Endothelial cell (in vitro differentiated cells): ENCODE measurements at places on chromosomes 7 and 10.

DNA sequence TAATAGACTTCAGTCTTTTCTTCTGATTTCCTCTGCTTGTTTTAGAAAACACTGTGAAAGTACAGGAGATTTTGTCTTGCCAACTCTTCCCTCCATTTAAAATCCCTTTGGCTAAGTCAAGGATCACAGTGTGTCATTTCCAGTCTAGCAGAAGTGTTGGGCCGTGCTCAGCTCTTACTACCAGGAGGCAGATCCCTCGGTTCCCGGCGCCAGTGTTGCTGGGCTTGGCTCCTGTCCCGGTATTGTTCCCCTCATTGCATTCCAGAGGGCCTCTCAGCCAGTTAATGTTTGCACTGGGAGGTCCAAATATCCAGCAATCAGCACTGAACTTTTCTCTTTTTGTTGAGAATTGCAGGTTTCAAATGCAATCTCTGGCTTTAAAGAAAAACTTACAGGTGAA, 612.1 kb upstream of the MGMT start:
- DNase-seq = no peak

- DNase-seq = no peak
Observed at GRCh38 chr10:104478380-104478779, 124.7 kb downstream of the CFAP58 start.

- no peak for DNase-seq
Observed at GRCh38 chr7:47314248-47314647, 267.7 kb downstream of the TNS3 start.

DNA sequence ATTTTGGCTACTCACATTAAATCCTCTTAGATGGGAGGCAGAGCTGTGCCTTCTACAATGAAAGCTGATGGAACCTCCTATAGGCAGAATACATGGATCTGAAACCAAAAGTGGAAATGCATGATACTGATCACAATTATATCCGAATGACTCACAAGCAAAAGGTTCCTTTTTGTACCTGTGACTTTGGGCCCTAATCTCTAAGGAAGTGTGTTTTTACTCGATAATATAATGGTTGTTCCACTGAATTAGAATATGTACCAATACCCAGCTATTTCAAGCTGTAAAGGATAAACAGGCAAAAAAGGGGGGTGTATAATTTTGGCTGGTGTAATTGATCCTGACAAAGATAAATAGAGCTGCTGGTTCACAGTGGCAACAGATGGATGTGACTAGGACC, 17.6 kb upstream of the LAMB1 start:
- no peak for DNase-seq

DNA sequence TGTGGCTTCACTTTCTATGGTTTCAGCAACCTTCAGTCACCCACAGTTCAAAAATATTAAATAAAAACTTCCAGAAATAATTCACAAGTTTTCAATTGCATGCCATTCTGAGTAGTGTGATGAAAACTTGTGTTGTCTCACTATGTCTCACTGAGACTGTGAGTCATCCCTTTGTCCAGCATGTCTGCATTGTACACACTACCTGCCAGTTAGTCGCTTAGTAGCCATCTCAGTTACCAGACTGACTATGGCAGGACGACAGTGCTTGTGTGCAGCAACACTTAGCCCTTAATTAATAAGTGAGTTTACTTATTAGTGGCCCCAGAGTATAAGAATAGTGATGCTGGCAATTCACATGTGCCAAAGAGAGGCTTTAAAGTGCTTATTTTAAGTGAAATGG, 22.5 kb downstream of the CCDC186 start:
- no peak for DNase-seq

DNA sequence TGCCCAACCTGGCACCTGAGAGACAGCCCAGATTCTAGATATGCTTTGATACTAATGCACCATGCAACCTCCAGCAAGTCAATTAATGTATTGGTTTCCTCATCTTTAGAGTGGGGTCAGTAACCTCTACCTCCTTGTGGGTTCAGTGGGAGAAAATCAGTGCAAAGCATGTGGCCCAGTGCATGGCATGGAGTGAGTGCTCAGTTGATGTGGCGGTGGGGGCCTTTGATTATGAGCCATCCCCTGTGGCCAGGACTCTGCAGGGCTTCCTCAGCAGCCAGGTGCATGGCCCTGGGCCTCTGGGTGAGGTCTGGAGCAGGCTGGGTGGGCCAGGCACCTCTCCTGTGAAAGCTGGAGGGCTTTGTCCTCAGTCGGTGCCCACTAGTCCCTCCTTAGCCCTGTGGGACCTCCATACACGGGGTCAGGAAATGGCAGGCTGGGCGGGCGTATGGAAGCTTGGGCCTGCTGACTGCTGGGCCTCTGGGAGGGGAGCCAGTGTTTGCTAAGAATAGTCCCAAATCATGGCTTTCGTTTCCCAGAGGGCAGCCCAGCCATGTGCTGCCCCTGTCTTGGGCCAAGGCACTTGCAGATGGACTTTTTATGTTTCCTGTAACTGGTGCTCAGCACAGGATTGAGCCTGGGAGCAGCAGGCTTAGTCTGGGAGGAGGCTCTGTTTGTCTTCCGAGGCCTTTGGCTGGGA, 3.4 kb downstream of the PALD1 start:
- no peak for DNase-seq

GRCh38 chr7:97022491-97023306, 1.9 kb downstream of the DLX5 start:
- no peak for DNase-seq

GRCh38 chr10:71427246-71427645, 30.5 kb downstream of the CDH23 start:
- DNase-seq = no peak

DNA sequence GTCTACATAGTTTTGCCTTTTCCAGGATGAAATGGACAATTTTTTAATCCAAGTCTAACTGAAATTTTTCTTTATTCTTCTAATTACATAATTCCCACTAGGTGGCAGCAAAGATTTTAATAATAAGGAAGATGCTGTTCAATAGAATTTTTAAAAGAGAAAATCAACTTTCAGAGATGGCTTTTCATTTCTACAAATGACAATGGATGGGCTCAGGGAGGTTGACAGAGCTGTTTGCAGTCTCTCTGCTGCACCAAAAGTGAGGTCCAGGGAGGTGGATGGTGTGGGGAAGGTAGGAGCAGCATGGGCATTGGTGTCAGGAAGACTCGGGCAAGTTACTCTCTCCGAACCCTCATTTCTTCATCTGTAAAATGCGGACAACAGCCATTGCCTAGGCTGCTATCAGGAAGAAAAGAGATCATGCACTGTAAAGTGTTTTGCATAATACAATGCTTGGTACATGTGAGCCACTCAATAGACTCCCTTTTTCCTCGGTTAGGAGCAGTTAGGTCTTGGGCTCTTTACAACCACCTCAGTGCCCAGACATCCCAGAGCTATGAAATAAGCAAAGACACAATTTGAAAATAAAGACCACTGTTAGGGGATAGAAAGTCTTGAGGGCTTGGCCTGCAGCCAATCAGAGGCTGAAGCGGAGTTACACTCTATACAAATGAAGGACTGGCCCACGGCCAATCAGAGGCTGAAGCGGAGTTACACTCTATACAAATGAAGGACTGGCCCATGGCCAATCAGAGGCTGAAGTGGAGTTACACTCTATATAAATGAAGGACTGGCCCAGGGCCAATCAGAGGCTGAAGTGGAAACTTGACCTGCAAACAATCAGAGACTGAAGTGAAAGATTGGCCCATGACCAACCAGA, 107.1 kb downstream of the ABLIM1 start:
- no peak for DNase-seq

DNA sequence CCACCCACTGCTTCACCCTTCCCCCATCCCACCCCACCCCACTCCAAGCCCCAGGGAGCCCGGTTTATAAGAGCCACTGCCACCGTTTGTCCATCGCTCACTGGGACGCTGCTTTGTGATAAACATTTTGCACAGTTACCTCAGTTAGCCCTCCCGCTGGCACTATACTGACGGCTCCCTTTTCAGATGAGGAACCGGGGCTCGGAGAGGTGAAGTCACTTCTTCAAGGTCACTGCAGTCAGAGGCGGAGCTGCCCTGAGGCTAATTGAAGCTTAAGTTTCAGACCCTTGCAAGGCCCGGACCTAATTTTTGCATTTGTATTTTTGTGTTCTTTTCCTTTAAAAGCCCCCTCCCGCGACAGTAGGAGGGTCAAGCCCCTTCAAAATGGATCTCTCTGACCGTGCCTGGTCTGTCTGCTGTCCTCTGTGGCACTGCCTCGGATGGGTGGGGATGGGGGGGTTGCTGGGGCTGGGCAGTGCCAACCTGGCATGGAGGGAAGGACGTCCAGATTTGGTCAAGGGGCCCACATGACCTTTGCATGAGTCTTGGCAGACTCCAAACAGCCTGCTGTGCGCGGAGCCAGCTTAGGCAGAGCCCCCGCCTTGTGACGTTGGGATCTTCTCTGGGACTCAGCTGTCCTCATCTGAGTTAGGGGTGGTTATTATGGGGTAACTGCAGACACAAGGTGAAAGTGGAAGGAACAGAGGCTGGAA, 17.7 kb upstream of the NODAL start:
- DNase-seq = no peak

- DNase-seq = no peak
Observed at GRCh38 chr7:1813394-1814088, 143.5 kb downstream of the ELFN1 start.

- no peak for DNase-seq
Observed at GRCh38 chr7:152594801-152595200, 81.1 kb downstream of the XRCC2 start.

DNA sequence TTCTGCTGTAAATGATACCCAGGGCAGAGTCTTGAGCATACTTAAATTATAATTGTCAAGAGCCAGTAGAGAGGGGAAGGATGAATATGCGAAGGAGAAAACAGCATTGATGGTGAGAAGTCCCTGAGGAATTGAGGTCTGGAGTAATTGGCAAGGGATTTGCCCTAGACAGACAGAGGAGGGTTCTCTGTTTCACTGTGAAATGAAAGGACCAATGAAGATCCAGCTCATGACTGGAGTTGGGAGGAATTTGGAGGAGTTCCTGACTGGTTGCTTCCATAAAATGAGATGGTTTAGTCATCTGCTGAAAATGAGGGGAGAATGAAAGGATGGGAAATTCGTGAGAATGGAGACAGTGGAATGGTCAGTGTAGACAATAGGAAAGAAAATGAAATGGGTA, 6.8 kb downstream of the PRPF18 start:
- DNase-seq = no peak

DNA sequence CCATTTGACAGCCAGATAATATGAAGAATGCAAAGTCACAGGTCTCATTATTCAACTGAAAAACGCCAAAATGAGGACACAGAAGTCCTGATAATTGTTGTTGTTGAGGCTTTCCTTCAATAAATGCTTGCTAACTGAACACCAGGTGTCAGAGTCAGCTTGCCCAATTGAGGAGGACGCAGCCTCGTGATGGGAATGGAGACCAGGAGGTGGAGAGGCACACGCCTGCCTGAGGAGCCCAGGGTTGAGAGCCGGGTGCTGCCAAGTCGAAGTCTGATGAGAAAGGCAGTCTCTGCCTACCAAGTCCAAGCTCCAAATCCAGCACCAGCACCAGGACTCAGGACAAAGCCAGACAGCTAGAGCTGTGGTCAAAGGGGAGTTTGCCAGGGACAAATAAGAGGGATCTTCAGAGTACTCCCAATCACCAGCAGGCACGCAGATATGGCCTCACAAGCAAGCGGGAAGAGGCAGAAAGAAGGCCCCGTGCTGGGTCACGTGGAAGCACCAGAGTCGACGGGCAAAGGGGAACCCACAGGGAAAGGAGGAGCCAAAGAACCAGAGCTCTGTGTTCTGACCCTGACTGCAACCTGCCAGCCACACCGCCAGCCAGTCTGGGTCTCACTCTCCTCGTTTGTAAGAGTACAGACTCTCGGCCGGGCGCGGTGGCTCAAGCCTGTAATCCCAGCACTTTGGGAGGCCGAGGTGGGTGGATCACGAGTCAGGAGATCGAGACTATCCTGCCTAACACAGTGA, 47.6 kb downstream of the VOPP1 start:
- DNase-seq = no peak

DNA sequence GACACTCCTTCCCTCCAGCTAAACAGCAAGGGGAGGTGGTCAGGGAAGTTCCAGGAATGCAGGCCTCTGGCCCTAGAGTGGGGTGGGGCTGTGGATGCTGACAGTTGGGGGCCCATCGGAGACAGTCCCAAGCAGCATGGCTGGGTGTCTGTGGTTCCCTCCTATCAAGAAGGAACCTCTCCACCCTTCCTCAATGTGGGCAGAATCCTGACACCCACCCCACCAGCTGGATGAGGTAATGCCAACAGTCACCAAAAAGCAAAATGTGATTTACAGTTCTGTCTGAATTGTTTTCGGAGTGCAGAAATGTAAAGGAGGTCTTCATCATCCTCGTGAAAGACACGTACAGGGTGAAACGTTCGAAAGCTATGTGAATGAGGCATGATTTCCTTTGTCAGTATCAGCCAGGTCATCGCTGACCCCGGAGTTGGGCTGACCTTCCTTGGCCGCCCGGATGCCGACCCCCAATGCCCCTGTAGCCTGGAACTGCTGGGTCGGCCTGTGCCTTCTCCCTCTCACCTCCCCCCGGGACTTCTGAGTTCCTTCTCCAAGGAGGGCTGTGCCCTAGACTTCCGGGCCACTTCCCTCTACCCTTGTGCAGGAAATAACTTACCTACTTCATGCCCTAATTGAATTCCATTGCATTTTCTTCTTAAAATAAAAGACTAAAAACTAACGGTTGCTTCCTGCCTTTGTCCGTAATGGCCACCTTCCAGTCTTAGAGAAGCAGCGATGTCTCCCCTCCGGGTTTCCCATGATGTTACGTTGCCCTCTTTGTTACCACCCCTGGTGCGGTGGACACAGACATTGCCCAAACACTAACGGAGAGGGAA, 24.5 kb downstream of the FOXK1 start:
- DNase-seq = peak; percentile 49

DNA sequence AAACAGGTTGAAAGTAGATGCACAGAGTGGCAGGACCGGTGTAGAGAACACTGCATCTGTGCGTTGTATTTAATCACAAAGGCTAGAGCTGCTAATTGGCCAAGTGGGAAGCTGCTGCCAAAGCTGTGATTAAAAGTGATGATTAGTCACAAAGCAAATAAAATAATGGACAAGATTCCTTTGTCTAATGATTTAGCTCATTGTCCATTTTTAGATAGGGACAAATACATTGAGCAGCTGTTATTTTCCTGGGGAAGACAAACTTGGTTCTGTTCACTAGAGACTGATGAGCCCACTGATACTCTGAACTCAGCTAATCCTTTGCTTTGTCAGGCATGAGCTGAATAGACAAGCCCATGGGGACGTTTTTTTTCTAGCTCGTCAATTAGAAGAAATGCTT, 19.7 kb downstream of the UBE3C start:
- DNase-seq = no peak

DNA sequence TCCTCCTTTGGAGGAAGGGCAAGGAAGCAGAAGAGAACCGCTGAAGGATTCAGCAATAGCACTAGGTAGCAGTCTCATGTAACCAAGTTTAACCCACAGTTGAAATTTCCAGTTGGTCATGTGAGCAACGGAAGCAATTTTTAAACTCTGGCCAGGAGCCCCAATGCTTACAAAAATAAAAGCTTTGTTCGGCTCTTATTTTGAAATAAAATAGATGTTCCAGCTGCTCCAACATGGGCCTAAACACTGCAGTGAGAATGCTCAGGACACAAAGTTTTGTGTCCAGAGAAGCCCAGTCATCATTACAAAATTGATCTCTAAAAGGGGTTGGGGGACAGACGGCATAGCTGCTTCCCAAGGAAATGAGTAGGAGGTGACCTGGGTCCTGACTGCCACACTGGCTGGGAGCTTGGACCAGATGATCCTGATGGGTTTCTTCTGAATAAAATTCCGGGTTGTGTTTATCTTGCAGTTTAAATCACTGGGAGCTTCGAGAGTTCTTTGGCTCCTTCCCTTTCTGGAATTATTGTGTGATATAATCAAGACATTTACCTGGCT, 452 bp upstream of the TMEM140 start:
- no peak for DNase-seq
